GM12865 (cell line): ENCODE measurements at places on chromosomes 3 and 15.
A peak's percentile ranks its signal among the peaks of the same experiment; 100 is the strongest.

DNA sequence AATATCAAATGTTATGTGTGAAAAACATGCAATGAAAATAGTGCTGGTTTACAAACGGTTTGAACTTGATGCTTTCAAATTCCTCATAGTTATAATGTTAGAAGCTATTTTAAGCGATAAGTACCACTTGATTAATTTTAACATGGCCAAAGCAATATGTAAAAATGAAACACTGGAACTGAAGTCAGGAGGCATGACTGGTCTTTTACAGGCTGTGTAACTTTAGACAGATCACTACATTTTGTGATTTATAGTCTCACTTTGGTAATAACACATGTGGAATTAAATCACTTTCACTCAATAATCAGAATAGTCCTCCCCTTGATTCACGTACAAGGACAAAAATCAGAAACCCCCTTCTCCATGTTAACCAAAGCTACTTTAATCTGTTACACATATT is 482.7 kb upstream of the NECTIN3 start:
- DNase-seq = no peak

- no peak for DNase-seq
Measured at GRCh38 chr15:41881086-41881485, 12.8 kb downstream of the SPTBN5 start.

DNA sequence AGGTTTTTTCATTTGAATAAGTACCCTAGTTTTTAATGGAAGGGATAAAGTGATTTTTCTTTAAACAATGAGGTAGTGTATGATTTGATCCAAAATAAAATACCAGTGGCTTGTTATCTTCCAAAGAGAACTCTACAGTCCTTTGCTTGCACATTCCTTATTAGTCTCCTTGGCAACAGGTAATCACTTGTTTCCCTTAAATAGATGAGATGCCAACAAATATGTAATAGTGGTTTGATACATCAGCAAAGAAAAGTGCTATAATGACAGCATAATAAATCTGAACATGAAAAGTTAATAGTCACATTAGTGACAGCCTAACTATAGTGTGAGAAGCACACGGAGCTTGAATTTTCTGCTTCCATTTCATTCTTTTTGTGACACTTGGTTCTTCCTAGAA is 360.2 kb downstream of the ZNF385D start:
- DNase-seq = no peak

DNA sequence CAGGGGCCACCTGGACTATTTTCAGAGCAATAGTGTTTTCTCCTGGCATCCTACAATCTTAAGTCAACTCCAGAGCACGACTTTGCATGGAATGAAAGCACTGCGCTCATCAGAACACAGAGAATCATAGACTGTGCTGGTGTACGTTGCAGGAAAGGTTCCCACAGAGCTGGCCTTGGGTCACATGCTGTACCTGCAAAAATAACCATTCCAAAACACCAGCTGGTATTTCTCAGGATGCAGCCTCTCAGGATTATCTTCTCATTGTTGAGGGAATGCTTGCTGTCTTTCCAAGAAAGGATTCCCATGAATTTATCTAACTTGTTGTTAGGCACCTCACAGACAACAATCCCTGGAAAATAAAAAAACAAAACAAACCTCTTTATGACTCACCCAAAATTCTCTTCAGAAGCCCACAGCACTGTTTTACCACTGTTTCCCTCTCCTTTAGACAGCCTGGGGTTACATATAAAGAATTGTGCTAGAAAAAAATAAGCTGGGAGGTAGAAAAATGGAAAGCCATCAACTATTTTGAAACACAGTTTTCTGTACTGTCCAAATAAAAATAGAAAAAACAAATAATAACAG is 131.7 kb downstream of the ATP8B4 start:
- no peak for DNase-seq

DNA sequence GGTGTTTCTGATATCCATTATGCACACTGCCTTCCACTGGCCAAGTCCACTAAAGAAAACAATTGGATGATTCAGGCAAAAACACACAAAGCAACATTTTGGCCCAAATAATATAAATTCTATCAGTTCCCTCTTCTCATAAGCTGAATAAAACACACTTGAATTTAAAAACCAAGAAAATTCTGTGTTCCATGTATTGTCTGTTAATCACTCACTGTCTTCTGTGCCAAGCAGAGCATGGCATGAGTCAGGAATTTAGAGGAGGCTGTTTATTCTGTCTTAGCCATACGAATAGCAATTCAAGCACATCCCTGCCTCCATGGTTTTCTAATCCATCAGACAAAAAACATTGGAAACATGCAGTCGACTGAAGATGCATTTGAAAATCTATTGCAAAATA is 215.6 kb upstream of the UMPS start:
- DNase-seq = no peak

DNA sequence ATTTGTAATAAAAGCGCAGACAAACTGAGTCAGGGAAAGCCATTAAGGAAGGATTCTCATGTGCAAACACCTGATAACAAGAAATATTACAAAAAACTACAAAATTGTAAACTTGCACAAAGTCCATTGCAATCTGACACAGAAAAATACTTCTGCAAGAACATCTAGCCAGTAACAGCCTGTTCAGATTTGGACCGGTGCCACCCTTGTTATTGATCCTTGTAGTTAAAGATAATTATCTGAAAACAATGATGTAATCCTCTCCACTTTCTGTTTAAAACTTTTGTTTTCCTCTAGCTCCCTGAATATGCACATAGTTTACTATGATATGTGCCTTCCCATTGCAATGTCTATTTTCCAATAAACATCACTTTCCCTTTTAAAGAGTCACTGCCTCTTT is 1090.2 kb downstream of the PLOD2 start:
- DNase-seq = no peak

DNA sequence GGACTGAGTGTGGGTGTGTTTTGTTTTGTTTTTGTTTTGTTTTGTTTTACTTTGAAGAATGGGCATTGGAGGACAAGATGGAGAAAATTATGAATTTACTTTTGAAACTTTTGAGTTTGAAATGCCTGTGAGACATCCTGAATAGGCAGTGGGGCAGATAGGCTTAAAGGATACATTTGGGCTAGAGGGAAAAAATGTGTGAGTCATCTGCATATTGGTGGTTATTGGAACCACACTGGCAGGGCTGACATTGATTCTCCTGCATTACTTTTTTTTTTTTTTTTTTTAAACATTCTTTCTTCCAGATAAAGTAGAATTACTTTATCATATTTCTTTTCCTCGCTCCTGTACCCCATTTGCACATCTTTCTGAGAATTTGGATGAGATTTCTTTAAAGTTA is 56.1 kb downstream of the CALML4 start:
- no peak for DNase-seq

- DNase-seq = peak; percentile 49
Measured at GRCh38 chr3:156449710-156450574, 105.0 kb downstream of the SSR3 start.

GRCh38 chr15:62841269-62841628 is 201.3 kb upstream of the TPM1 start:
- DNase-seq = no peak

GRCh38 chr3:125959317-125960065 is 9.5 kb upstream of the ROPN1B start:
- DNase-seq = no peak

DNA sequence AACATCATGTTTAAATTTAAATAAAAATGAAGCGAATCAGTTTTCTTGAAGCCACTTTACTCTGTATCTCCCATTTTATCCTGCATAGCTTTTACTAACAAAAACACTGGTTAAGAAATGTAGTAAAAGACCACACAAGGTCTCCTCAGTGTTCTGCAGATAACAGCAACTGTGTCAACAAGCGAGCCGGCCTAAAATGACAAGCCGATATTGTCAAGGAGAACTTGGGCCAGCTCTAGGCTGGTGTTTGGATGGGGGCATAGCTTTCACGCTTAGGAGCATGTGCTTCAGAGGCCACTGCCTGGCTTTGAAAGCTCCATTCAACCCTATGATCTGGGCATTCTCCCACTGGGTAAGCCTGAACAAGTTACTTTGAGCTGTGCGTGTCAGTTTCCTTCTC is 38.1 kb downstream of the MFSD1 start:
- no peak for DNase-seq

DNA sequence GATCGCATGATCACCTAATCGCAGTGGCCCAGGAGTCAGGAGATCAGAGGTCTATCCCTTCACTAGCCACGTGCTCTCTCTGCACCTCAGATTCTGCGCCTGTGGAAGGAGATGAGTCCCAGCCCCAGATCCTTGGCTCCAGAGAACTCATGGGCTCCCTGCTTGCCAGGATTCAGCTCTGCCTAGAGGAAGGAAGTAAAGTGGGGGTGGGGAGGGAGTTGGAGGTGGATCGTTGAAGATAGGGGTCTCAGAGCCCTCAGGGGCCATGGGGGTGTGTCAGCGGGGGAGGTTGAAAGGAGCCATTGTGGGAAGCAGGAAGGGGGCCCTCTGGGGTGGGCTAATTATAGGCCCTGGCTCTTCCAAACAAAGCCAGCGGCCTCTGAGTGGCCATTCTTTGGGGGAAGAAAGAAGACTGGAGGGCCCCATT is 11.3 kb upstream of the STRA6 start:
- no peak for DNase-seq

DNA sequence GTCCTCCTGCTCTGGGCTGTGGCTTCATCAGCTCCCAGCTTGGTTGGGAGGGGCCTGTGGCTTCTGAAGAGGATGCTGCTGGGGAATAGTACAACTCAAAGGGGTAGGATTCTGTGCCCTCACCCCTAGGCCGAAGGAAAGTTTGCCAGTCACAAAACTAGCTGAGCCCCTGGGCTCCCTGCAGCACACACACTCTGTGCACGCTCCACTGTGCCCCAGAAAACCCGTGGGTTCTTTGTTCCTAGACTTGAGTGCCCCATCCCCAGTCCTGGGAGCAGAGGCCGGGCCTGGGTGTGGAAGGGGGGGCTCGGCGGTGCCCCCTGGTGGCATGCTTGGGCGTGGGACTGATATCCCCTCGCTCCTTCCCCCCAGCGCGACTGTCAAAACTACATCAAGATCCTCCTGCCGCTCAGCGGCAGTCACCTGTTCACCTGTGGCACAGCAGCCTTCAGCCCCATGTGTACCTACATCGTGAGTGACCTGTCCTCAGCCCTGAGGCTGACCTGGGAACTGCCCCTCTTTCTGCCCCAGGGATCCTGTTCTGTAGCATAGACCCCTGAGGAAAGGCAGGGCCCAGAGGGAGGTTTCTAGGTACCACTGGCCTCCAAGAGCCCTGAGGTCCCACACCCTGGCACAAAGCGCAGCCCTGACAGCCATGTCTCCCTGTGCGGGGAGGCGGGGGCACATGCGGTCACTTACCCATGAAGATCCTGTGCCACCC is 14.2 kb downstream of the CIB1 start:
- peak; percentile 56 for DNase-seq

- no peak for DNase-seq
Measured at GRCh38 chr3:39181408-39182335, 10.7 kb downstream of the XIRP1 start.
